ENCODE measurements at places on chromosomes 2 and 18. TPM values are rescaled to one million over a fixed set of nuclear protein-coding genes. Genes with fewer than 3 reads are reported as not detected.

R3HDM1 gene
- total RNA-seq, result 35.0 TPM

GKN1 gene
- total RNA-seq, result not detected

CERKL gene
- not detected for total RNA-seq

- DNase-seq, result no peak
Measured at GRCh38 chr18:39618265-39619003, 2052.8 kb upstream of the CELF4 start.

DNA sequence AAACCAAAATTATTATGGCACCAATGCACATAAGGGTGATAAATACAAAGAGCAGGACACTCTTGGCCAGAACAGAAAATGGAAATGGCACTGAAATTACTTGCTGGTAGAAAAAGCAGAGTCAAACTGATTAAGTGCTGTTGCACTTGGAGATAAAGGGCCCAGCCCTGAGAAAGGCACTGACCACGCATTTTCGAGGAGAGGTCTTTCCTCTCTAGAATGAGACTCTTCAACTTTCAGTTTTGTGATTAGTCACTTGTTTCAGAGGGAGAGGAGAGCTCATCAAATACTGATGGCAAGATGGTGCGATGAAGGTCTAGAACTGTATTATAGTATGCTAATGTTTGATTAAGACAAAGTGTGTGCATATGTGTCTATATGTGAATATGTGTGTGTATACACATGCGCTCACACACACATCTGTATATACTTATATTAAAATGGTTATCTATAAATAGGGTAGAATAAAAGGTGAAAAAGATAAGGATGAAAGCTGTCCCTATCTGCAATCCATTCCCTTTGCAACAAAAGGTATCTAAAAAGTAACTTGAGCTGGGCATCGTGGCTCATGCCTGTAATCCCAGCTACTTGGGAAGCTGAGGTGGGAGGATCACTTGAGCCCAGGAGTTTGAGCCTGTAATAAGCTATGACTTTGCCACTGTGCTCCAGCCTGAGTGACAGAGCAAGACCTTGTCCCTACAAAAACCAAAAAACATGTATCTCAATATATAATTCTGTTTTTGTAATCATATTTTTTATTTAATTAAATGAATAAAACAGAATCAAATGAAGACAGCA lies 48.8 kb upstream of the ZDBF2 start:
- no peak for DNase-seq

- no peak for DNase-seq
Measured at GRCh38 chr2:55017880-55018279, 32.4 kb downstream of the RTN4 start.

DNA sequence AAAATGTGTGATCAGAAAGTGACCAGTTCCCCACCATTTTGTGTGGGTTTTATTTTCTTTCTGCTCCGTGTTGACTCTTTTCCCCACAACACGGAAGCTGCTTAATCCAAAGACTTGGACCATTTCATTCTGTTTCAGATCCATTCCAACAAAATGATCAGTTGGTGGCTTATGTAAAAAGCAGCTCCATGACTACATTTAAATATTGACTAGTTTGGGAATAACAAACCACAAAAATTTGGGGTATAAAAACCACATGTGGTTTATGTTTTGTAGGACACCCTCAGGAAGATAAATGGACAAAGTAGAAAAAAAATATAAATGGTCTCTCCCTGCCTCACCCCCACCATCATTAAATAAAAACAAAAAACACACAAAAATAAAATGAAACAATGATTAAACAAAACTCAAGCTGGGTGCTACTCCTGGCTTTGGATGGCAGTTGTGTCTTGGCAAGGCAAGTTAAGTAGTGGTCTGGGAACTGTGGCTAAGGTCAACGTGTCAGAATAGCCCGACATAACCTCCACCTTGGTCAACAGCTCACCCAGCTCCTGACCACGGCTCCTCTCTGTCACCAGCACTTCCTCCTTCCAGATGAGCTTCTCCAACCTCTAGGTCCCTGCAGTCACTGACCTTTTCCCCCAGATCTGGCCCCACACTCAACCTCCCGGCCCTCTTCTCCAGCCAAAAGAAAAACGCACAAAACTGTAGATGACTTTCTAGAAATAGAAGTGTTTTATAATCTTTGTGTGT lies 12.8 kb upstream of the WIPF1 start:
- DNase-seq, result no peak

Measured in MG63 (cell line).